ENCODE measurements at places on chromosomes 3 and 15.

DNA sequence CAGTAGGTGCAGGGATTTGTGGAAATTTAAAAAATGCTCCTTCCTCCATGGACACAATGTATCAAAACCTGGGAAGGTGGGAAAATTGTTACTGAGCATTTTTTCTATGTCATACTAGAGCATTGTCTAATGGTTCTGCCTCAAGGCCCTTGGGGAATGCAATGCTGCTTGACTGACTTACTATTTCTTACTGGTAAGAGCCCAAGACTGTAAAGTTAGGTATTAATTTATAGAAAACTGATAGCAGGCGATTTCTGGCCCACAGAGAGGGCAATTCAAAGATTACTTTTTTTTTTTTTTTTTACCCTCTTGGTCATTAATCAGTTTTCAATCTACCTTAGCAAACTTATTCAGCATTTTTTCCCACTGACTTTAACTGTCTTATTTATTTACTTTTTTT lies 38.5 kb upstream of the MRPL3 start:
- DNase-seq, result no peak

DNA sequence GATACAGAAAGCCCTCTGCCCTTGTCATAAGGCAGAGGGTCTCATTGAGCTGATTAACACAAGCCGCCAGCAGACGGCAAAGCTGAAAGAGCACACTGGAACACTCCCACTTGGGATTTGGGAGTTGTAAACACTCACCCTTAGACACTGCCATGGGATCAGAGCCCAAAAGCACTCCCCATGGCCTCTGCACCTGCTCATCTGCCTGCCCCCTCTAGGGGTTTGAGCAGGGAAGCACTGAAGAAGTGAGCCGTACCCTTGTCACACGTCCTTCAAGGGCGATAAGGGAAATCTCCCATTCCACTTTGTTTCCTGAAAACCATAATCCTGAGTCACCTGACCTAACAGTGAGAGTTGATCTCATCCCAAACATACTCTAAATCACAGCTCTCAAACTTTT lies 14.7 kb downstream of the FSIP1 start:
- no peak for DNase-seq

- no peak for DNase-seq
Observed at GRCh38 chr3:190721330-190721729, 141.2 kb downstream of the GMNC start.

- DNase-seq, result no peak
Observed at GRCh38 chr3:45534632-45535031, 59.9 kb upstream of the LIMD1 start.

GRCh38 chr3:9809239-9809614 lies 835 bp upstream of the TTLL3 start:
- DNase-seq, result no peak

DNA sequence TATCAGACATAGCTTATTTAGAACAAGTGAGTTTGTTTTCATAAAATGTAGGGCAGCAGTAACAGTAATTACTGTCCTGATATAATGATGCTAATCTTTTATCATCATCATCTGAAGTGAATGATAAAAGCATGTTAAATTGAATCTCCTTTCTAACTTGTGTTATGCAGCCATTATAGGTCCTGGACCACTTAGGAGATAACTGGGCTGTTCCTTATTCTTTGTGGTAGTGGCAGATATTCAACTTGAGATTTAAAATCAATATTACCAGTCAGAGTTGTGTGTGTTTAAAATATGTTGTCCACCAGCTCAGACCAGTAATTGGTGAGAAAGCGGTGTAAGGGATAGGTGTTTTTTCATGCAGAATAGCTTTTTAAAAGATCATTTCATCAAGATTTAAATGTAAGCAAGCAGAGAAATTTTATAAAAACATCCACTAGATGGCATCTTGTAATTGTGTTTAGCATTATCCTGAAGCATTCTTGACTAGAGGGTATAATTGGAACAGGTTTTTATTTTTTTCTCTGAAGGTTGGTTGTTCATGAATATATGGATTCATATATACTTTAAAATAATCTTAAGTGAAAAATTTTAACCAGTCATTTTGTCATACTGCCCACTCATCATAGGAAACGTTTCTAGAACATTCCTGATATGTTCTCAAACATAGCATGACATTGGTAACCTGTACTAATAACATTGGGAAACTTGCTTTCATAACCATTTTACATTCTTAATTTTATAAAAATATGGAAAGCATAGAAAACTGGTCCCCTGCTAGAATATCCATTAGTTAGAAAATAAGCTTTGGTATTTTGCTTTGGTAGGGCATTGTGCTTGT lies 153.9 kb downstream of the BBX start:
- no peak for DNase-seq

- no peak for DNase-seq
Observed at GRCh38 chr3:8441969-8442559, 59.6 kb upstream of the LMCD1 start.

DNA sequence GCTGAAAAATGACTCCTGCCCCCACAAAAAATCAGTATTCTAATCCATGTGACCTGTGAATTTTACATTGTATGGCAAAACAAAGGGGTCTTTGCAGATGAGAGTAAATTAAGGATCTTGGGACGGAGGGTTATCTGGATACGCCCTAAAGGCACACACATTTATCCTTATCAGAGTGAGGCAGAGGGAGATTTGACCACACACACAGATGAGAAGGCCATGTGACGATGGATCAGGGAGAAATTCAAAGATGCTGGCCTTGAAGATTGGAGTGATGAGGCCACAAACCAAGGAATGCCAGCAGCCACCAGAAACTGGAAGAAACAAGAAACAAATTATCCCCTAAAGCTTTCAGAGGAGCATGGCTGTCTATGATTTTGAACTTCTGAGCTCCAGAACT lies 288.5 kb downstream of the XXYLT1 start:
- no peak for DNase-seq

DNA sequence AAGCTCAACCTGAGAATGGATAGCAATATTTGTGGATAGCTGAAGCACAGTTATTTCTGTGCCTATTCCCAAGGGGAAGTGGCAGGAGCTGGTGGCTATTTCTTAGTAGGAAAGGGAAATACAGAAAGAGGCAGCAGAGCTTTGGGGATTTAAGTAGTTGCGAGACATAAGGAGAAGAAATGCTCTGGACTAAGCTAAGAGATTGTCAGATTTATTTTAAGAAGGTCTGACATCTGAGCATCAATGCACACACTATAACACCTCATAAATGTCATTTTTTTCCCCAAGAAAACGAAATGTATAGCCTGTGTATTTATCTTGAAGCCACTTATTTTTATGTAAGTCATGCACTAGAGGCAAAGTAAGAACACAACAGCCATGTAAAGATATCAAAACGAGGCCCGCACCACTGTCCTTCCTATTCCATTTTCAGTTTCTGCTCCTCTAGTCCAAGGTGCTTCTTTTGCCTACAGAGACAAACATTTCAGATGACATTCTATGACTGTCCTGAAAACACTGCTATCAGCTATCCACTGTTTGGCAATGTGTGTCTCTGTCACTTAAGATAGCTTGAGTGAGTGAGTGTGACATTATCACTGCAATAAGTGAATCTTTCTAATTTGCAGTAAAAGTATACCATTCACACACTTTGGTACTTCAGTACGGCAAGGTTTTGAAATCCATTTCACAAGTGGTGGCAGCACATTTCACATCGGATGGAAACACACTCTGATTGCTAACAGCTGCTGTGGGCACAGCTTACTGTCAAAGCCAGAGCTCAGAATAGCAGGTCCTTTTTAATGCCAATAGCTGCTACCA lies 62.7 kb upstream of the ICE2 start:
- no peak for DNase-seq

DNA sequence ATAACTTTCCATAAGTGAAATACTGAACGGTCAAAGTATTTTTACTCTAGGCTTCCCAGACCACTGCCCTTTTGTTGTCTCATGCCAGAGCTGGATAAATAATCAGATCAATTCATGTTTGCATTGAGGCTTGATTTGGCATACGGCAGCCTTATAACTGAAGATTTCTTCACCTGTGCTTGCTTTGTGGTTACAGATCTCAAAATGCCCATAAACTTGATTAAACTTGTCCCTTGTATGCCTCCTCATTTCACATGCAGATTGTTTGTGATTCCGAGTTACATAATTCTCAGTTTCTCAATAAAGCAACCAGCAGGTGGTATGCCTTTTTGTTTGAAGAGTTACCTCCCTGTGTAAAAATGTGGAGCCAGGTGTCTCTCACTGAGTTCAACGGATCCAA lies 211.4 kb upstream of the LRIG1 start:
- DNase-seq, result no peak

- DNase-seq, result no peak
Observed at GRCh38 chr3:89912031-89912430, 804.6 kb downstream of the EPHA3 start.

- DNase-seq, result no peak
Observed at GRCh38 chr3:150635526-150635925, 32.4 kb downstream of the SELENOT start.

GRCh38 chr15:79919749-79920511 lies 23.1 kb upstream of the MTHFS start:
- DNase-seq, result no peak

DNA sequence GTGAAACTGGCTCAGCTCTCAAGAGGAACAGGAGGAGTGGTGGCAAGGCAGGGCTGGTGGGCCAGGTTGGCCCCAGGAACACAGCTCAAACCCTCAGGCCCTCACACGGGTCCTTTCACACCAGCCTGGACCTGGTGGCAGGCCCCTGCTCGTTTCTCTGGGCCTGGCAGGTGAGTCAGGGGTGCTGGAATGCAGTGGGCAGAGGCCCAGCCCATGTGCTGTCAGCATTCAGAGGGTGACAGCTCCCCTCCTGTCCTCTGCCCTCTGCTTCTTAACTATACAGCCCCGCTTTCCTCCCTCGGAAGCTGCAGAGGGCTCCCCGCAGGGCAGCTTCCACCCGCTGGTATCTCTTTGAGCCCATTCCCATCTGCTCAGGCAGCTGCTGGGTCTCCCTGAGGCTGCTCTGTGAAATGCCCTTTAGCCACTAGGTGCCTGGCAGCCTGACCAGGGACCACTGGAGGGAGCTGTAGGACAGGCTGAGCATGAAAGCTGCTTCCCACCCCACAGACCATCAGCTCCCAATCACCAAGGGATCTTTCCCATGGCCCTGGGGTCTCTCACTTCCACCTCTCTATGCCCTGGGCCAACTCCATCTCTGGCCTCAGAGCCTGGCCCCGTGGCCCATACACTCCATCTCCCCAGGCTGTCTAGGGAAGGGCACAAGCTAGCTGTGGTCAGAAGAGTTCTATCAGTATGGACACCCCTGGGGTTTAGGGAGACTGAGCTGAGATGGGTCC lies 24.8 kb downstream of the SHF start:
- peak; percentile 87 for DNase-seq

DNA sequence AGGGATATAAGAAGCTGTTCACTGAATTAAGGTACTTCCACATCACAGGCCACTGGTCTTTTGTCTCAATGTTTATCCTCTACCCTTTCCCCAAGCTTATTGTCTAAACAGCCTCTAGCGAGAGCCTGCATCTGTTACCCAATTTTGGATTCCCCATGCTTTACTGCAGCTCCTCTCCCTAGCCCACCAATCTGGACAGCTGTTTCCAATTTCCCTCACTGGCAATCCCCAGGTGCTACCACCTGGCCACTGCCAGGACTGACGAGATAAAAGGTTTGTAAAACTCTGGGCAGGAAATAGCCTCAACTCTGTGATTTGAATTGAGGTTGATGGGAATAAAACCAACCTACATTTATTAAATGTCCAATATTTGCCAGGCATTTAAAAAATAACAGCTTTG lies 58.0 kb upstream of the TEX9 start:
- no peak for DNase-seq

Measured in testis (tissue), 5 donors.